Activated CD4-positive, alpha-beta T cell treated with anti-CD3 and anti-CD28 coated beads, Interleukin-2, amount 50 U/mL, for 1 hour (primary cell): ENCODE measurements at places on chromosomes 2 and 18.

GRCh38 chr2:70396612-70397011 lies 94.7 kb upstream of the FAM136A start:
- DNase-seq: no peak

- DNase-seq: no peak
These were observed 39.5 kb downstream of the RNU4ATAC start for GRCh38 chr2:121570036-121570666.

GRCh38 chr2:64551851-64552250 lies 27.7 kb downstream of the AFTPH start:
- no peak for DNase-seq

DNA sequence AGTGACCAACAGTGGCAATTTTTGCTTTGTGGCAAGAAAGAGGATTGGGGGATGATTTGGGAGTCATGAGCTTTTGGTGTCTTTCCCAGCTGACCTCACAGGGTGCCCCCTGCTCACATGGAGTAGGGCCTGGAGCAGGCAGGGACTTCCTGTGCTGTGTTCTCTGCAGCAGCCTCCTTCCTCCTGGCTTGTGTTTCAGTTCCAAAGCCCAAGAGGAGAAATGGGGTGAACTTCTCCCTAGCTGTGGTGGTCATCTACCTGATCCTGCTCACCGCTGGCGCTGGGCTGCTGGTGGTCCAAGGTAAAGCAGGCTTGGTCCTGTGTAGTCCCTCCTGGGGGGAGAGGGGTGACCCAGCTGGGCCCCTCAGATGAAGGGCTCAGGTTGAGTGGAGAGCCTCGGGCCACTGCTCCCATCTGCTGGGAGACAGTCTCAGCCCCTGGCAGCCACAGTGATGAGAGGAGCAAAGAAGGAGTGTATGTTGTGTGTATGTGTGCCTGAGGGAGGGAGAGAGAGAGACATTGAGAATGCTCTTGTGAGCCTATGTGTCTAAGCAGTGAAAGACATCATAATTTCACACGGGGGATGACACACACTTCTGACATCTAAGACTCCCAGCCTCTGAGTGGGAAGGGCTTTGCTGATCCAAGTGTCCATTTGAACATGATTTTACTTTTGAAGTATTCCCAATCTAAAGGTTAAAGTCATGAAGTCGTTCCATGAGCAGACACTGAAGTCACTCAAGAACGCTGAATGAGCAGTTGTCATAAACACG lies 27.2 kb downstream of the MARCO start:
- no peak for DNase-seq

DNA sequence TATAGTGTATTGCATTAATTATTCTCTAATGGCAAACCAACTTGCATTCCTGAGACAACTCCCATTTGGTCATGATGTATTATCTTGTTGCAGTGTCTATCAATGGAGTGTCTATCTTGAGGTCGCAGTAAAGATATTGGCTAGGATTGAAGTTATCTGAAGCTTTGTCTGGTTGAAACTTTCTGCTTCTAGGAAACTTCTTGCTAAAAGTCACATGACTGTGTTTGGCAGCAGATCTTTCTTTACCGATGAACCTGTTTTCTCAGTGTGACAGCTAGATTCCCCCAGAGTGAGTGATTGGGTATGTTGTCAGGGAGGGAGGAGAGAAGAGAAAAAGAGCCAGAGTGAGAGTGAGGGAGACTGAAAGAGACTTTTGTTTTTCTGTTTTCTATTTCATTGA lies 119.6 kb downstream of the QPCT start:
- no peak for DNase-seq

DNA sequence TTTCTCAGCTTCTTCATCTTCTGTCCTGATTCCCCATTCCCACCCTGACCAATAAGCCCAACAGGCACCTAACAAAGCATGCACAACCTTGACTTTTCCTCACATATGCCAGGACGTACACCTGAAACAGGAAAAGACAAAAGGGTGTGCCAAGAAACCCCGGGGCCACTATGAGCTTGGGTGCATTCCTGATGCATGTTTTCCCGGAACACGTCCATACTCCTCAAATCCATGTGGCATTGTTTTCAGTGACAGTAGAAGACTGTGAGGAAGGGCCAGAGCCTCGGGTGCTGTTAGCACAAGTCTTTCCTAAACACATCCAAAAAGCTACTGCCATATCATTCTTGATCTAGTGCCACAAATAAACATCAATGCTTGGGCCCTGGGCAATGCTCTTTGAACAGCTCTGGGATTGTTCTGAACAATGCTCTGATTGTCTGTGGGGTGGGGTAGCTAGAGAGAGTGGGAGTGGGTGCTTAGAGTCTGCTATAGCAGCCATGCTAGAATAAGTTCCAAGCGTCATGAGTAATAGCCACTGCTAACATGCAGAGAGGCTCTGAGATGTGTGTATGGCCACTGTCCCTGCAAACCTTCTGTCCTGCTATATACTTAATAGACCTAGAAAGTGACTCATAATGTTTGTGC lies 181.7 kb upstream of the CRIM1 start:
- DNase-seq: no peak

DNA sequence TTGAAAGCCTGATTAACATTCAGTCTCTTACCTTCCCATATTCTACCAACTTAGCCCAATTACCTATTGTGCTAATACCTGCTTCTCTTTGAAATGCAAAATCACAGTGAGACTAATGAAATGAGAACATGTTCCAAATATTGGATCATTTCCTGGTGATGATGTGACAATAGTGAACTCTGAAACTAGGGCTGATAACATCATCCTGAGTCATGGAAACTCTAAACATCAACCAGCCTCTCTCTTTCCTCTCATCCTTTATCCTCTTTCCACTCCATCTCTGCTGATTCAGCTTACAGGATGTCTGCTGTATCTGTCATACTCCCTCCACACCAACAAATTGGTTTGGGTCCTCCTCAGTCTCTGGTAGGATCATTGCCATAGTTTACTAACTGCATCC lies 98.8 kb upstream of the NCKAP5 start:
- no peak for DNase-seq

DNA sequence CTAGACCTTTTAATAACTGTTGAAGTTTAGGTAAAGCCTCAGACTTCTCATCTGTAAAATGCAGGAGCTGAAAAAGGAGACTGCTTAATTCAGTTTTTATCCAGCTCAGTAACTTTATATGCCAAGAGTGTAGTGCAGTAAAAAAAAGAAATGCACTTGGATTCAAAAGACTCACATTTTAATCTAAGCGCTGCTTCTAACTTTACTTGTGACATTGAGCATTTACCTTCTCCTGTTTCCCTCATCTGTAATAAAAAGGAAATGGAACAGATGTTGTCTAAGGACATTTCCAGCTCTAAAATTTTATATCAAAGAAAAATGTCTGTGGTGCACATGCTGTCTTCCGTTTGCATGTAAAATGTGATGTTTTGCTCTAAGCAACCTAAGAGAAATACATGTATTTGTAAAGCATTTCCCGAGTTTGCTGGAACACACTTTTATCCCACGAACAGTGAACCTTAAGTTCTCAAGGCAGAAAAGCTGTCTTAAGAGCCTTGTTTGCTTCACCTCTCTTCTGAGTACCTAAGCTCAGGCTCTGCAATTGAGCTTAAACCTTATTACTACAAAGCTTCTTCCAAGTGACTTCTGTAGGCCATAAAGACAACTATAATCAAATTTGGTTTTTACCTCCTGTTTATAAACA lies 24.2 kb upstream of the TANK start:
- no peak for DNase-seq

DNA sequence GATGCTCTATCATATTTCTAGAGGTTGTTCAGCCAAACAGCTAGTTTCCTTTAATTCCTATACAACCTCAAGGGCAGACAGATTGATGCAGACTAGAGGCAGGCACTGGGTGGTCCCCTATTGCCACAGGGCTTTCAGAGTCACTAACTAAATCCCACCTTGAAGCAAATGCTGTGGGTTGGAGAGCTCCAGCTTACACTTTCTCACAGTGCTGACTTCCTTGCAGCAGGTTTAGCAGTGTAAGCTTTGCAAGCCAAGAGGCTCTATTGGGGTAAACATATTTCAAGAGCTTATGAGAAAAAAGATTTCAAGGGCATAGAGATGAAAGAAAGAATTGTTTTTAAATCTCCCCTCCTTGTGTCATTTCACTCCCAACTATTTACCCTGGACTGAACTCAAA lies 366.5 kb upstream of the CRIM1 start:
- DNase-seq: no peak

DNA sequence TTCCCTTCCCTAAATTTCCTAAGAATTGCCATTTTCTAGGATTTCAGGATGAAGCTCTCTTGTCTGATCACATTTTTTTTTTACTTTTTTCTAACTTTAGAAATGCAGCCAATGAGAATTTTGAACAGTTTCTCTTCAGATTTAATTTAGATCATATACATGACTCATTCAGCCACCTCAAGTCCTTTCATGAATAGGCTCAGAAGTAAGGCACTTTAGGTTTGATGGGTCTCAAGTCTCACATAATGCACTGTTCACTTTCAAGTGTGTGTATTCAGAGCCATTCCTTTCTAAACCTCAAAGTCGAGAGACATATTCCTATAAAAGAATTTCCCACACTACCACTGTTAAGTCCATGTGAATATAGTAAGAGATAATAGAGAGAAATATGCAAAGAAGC lies 614.1 kb upstream of the VRK2 start:
- no peak for DNase-seq
